Posterior vena cava (tissue), 2 donors: ENCODE measurements at places on chromosomes 12 and 14.

GRCh38 chr14:98903371-98903770 is 368.6 kb downstream of the BCL11B start:
- peak; percentile 51 for DNase-seq

DNA sequence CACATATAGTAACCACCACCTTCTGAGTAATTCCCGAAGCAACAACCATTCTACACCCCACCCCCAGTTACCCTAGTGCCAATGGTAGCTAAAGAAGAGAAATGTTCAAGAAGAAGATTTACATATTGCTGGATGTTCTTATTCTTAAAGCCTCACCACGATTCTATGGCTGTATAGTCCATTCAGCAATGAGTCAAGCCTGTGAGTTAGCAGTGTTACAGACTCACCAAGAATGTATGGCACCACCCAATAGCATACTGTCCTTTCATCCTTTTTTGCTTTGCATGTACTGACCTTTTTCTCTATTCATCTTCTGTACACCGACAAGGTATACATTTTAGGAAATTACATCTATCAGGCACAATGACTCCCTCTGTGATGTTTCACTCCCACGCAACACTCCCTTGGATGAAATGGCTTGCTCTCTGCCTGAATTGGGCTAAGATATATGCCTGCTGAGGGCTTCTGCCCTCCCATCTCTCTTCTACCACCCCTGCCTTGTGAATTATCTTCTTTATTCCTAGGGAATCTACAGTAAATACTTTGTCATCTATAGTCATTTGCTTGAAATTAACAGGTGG is 945.8 kb downstream of the DIO2 start:
- DNase-seq = no peak

- no peak for DNase-seq
These were observed 89.6 kb upstream of the ATF7IP start for GRCh38 chr12:14275886-14276285.

DNA sequence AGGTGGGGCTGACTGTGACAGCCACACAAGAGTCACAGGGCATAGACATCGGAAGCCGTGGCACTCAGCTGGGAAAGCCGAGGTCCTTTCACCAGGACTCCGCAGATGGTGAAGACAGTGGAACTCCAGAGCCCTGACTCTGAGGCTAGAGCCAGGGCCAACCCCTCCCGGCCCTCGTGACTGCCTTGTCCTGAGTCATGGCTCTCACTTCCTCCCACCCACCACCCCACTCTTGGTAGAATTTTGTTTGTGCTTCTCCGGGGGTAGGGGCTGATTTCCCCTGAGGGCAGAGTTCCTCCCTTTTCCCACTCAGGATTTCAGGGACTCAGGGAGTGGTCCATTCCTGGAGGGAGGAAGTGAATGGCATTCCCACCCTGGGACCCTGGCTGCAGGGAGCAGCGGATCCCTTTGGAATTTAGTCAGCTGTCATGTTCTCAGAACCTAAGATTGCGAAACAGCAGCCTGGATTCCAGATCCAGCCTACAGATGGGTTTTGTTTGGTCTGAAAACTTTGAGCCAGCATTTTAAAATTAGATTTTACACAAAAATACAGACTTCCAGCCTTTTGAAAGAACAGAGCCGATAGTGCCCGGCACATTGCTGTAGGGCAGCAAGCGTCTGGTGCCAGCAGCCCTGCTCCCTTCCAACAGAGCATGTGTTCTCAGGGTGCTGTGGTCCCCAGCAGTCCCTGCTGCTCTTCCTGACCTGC is 50.7 kb downstream of the TPCN1 start:
- peak; percentile 94 for DNase-seq

DNA sequence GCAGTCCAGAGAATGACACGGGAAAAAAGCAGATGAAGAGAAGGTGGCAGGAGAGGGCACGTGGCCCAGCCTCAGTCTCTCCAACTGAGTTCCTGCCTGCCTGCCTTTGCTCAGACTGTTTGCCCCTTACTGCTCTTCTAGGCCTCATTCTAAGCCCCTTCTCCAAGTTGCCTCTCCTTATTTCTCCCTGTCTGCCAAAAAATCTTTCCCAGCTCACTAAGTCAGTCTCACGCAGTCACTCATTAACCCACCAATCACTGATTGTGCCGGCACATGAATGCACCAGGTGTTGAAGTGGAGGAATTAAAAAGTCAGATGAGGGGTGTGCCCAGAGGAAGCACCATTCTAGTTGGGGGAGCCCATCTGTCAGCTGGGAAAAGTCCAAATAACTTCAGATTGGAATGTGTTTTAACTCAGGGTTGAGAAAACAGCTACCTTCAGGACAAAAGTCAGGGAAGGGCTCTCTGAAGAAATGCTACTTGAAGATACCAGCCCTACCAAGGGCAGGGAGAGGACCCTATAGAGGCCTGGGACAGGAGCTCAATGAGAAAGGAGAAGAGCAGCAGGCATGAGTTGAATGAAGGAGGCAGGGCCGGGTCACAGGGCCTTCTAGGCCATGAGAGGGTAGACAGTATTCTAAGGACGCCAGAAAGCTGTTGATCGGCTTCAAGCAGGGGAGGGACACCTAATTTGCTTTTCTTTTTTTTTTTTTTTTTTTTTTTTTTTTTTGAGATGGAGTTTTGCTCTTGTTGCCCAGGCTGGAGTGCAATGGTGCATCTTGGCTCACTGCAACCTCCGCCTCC is 40.9 kb downstream of the DAD1 start:
- no peak for DNase-seq

DNA sequence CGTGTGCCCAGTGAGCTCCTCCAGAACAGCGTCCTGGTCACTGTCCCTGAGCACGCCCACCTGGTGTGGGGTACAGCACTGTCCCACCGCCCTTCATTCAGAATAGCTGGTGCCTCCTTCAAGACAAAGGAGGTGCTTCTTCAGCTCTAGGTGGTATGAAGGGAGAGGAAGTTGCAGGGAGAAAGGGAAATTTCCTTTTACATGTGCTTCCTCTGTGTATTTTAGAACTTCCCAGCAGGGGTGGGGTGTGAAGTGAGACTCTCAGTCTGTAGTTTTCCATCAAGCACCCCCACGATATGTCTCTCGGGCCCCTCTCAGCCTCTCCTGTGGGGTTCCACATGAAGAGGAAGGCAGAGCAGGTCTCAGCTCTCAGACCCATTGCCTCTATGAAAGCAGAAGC is 1.2 kb upstream of the SLC6A12 start:
- no peak for DNase-seq
